Sciatic nerve (tissue), 2 donors: ENCODE measurements at places on chromosomes 16 and 17.

- no peak for DNase-seq
Measured at GRCh38 chr17:77455111-77455890, 314.5 kb downstream of the SEC14L1 start.

DNA sequence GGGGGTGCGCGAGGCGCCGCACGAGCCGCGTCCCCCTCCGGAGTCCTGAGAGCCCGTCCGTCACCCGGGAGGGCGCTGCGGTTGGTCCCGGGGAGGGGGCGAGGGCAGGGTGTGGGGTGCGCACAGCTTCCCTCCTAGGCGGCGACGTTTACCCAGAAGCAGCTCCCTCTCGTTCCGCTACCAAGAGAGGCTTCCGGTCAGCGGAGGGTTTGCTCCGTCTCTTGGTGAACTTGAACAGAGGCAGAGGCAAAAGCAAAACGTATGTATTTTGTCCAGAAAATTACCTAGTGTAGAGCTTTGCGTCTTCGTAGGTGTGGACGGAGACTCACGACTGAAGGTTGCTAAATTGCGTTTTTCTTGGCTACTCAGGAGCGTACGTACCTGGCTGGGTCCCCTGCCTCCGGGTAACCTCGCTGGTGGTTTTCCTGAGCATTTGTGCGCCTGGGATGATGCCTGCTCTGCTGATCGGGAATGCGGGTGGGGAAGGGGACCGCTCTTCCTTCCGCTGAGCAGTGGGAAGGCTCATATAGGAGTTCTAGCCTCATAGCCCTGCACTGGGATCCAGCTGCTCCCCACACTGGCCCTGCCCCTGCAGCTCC, 833 bp downstream of the WSCD1 start:
- no peak for DNase-seq

DNA sequence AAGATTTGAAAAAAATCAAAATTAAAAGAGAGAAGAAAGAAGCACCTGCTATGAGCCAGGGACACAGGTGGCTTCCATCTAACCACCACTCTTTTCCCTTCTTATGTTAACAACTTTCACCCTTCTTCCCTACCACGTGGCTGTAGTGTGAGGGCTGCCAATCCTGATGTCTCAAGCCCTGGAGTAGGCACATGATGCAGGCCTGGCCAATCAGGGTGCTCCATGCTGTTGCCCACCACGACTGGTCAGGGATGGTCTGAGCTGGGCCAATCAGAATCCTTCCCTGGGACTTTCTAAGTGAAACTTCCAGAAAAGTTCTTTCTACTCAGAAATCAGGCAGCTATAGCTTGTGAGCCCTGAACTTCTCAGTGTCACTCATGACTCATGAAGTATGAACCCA, 140.7 kb downstream of the SDK2 start:
- DNase-seq, result no peak

GRCh38 chr17:78419970-78420815, 41.7 kb downstream of the PGS1 start:
- DNase-seq, result no peak

- DNase-seq, result no peak
Measured at GRCh38 chr16:30664616-30665109, 6.4 kb downstream of the FBRS start.

DNA sequence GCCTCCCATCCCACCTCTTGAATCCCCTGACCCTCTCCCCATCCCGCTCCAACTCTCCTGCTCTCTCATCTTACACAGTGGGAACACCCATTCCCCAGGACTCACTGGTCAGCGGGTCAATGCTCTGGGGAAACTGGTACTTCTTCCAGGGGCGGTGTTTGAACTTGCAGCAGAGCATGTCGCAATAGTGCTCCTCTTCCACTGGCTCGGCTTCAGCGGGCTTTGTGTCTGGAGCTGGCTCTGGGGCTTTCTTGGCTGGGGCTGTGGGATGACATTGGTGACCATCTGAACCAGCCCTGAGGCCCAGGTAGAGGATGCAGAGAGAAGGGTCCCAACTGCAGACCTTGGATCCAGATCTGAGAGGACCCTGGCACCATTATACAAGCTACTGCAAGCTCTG, 51.9 kb downstream of the CNGB1 start:
- no peak for DNase-seq

GRCh38 chr16:80752541-80752940, 51.9 kb downstream of the CDYL2 start:
- DNase-seq, result no peak

GRCh38 chr16:49780433-49780832, 75.5 kb downstream of the ZNF423 start:
- no peak for DNase-seq

- no peak for DNase-seq
Measured at GRCh38 chr17:28937044-28937729, 14.1 kb downstream of the PHF12 start.

DNA sequence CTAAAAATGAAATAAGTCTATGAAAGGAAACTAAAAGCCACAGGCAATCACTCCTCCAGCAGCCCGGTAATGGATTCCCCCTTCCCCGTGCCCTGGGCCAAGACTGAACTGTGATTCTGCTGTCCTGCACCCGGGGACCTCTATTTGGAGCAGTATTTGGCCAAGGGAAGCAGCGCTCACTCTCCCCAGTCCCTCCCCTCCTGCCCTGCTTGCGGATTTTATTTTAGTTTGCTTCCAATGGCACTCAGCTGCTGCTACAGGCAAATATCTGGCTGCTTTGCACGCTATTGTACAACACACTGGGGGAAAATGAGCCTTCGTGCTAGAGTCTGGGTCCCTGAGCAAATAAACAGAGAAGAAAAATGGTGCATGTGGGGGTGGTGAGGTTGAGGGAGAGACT, 975.7 kb upstream of the RBFOX1 start:
- DNase-seq, result no peak

DNA sequence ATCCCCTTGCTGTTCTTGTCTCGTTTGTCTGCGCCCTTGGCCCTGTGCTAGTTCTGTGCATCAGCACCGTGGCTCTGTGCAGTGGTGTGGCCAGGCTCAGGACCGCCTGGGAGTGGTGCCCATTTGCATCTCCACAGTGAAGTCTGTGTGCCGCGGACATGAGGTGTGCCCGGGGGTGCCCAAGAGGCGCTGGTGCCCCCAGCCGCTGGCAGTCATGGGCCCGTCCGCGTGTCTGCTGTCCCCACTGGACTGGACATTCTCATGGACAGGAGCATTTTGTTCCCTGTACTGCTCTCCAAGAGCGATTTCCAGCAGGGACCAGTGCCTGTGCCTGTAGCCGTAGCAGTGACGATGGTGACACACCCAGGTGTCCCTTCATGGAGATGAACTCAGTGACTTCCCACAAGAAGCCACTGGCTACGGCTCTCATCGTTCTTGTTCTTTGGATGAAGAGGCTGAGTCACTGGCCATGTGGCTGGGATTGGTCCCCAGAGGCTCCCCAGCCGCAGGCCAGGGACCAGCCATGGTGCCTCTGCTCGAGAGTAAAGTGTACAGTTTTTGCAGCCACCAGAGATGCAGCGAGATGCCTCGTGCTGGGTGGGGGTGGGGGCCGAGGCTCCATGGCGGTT, 13.0 kb upstream of the MC1R start:
- no peak for DNase-seq

DNA sequence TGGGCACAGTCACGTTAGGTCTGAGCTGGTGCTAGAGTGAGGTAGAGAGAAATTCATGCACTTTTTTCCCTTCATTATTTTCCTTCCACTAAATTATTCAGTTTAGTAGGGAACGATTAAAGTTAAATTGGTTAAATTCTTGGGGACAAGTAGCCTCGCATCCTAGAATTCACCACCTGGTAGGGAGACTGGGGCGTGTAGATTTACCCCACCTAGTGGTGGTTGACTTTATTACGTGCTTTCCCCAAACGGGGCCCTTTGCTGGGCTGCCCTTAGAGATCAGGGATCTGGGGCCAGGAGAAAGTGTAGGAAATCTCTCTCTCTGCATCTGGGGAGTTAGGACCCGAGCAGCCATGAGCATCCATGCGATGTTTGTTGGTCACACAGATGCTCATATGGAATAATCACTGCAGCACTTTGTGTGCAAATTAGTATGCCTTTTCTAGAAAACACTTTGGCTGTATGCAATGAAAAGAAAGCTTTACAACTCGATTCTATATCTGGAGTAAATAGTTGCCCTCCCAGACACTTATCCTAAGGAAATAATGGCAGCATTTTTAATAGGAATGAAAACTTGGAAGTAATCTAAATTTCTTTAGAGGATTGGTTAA, 107.0 kb downstream of the PLCG2 start:
- no peak for DNase-seq

DNA sequence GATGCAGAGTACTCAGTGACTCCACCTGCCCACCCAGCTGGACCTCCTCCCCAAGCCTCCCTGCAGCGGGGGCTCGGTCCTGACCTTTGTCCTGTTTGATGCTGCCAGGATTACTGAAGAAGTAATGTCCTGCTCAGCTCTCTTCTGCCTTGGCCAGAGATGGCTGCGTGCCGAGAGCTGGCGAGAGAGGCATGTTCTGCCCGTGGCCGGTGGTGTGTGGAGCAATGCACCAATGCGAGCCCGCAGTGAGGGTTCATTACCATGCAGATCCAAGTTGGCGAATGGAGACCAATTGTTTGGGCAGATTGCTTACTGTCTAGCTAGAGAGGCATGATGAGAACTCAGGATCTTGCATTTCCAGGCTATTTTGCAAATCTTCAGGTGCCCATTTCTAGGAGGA, 248.9 kb downstream of the ENGASE start:
- DNase-seq, result no peak

DNA sequence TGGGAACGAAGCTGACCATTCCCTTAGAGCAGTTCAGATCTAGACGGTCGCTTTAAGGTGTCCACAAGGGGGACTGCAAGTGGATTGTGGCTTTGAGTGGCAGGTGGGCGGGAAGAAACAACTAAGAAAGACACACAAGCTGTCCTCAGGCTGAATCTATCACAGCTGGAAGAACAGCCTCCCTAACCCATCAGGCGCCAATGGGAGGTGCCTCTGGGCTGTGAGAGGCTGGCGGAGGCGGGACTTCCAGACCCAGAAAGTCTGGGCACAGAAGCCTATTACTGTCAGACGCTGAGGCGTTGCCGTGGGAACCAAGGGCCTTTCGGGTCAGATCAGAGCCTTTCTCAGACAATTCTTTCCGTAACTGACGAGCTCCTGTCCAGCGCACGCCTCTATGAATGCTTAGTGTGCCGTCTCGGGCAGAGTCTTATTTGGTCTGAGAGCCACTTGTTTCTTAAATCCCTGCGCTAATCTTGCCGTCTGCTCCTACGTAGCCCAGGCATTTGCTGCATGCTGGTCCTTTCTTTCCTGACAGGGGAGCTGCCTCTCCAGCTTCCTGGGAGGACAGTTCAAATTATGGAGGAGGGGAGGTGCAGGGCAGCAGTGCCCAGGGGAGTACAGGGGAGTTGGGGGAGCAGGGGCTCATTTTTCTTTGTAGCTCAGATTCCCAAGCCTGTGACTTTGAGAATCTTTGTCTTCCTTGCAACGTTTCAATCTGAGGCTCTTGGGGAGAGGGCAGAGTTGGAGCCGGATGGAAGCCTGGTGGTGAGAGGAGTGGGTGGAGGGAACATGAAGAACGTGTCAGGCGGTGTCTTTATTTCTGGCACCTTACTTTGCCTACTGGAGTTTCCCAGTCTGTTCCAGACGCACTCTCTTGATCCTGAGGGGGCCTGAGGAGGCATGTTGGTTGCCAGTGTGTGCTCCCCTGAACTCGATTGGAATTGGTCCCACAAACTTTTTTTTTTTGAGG, 618.7 kb downstream of the KCNJ18 start:
- no peak for DNase-seq

DNA sequence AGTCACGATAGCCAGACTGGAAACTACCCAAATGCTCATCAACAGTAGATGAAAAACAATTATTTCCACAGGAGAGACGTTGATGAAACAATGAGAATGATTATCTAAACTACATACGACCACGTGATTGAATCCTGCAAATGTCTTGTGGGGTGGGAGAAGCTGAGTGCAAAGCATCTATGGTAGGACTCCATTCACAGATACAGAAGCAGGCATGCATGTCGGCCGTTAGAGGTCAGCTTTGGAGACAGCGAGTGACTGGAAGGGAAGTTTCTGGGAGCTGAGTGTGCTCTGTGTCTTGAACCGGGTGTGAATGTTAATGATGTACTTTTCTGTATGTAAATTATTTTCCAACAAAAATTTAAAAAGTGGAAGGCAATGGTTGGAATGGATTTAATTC, 71.5 kb upstream of the DNAJA2 start:
- DNase-seq, result no peak

DNA sequence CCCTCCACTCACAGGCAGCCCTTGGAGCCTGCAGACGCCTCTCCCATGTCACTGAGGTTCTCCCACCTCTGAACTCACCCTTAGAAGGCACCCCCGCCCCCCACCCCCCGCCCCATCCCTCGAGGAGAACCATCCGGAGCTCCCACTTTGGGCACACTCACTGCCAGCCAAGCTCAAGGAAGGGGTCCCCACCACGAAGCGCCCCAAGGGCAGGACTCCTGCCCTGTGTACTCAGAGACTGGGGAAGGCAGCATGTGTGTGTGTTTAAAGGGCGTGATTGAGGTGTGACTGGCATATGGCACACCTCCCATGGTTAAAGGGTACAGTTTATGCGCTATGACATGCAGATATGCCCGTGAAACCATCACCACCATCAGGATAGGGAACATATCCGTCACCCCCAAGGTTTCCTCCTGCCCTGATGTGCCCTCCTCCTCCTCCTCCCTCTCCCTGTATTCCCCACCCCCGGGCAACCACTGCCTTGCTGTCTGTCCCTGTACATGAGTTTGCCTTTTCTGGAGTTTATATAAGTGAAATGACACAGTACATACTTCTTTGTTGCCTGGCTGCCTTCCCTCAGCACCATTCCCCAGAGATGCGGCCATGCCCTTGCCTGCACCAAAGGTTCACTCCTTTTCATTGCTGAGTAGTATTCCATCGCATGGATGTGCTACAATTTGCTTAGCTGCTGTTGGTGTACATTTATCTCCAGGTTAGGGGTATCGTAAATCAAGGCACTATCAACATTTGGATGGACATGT, 14.0 kb upstream of the RBFOX3 start:
- DNase-seq, result peak; percentile 22

GRCh38 chr16:2749936-2750335, 2.5 kb upstream of the SRRM2 start:
- no peak for DNase-seq

GRCh38 chr16:84761448-84762368, 58.1 kb upstream of the CRISPLD2 start:
- DNase-seq, result no peak

- no peak for DNase-seq
Measured at GRCh38 chr17:71208111-71208704, 912.6 kb upstream of the SOX9 start.

DNA sequence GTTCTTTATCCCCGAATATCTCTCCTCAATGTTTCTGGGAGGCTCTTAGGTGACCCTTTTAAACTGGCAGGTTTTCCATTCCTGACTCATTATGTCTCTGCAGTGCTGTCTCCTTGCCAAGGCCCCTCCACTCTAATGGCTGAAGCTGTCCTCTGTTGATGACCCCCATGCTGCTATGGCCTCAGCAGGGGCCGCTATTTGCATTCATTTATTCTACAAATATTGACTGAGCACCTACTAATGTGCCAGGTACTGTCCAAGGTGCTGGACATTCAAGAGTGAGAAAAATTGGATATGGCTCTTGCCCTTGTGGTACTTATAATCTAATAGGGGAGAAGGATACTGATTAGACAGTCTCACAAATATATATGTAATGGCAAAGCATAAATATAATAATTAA, 55.4 kb downstream of the GP2 start:
- no peak for DNase-seq
